Activated CD4-positive, alpha-beta T cell treated with anti-CD3 and anti-CD28 coated beads, Interleukin-2, amount 10 ng/mL, durations not matched to agents 7 days and 5 days (primary cell): ENCODE measurements at places on chromosomes 11 and 22. TPM values are rescaled to one million over a fixed set of nuclear protein-coding genes. Genes with fewer than 3 reads are reported as not detected.

SCGB1A1 gene
- total RNA-seq = not detected

DNA sequence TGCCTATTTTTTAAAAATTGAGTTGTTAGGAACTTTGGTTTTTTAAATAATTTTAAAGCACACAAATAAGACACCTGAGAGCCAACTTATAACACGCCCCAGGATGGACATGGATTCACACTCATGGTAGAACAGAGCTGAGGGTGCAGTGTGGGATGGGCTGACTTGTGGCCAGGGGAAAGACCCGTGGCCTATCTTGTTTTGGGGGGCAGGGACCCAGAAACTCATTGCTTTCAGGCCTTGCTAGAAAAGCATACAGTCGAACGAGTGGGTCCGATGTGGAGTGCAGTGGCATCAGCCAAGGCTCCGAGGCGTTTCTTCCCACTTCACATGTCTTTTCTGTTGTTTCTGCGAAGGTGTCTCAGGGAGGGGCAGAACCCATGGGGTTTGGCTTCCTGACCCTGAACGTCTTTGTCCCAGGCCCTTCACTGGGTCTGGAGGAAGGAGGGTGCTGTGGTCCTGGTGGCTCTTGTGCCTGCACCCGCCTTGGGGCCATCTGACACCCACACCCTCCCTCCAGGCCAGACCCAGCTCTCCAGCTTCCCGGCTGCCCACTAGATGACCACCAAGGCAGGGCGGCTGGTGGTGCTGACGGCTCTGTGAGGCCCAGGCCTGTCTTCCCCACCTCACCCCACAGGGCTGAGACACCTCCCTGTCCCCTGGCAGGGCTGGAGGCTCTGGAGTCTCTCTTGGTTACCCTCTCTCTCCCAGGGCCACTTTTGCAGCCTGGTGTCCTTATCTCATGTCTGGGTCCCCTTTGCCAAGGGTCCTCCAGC lies 120.8 kb downstream of the KCNQ1 start:
- DNase-seq = no peak

- no peak for DNase-seq
These were observed 534.3 kb downstream of the ETS1 start for GRCh38 chr11:128052912-128053641.

DNA sequence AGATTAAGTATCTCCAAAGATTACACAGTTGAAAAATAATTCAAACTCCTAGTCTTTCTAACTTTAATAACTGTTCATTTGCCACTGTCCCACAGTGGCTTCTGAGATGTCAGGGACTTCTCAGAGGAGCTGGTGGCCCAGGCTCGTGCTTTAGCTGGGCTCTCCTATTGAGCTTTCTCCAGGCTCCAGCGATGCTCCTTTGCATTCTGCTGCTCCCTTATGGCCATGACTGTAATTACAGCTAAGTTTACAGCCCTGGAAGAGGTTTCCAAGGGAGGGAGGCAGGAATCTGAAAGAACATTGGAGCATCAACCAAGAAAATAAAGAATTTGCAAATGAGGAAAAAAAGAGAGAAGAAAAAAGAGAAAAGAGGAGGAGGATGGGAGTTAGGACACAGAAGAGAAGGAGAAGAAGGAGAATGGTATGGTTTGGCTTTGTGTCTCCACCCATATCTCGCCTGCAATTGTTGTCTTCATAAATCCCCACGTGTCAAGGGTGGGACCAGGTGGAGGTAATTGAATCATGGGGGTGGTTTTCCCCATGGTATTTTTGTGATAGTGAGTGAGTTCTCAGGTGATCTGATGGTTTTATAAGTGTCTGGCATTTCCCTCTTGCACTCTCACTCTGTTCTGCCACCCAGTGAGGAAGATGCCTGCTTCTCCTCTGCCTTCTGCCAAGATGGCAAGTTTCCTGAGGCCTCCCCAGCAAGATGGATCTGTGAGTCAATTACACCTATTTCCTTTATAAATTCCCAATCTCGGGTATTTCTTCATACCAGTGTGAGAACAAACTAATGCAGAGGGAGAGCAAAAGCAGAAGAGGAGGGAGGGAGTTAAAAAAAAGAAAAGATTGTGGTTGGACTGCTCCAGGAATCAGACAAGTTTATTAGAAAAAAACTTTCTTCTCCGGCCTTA lies 857.0 kb downstream of the KCNA4 start:
- peak; percentile 6 for DNase-seq

DNA sequence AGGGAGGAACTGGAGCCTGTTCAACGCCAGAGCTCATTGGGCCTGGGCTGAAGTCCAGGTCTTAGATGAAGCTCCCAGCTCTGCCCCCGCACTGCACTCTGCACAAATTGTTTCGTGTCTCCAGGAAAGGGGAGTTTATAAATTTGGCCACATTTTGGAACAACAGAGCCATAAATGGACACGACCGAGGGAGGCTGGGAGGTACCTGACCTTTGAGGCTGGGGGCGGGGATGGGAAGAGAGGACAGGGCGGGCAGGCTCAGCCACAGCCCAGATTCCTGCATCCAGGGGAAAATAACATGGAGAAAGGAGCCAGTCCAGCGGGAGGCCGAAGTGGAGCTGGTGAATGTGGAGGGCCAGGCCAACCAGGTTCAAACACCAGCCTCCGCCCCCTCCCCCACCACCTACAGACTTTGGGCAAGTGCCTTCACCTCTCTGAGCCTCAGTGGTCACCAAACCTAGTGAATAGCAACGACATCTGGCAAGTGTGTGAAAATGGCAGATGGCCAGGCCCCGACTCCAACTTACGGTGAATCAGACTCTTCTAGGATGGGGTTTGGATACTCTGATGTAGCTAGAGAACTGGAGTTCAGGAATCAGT lies 36.8 kb upstream of the SMTN start:
- DNase-seq = no peak

- no peak for DNase-seq
These were observed 22.0 kb upstream of the CTSC start for GRCh38 chr11:88359541-88359940.

DNA sequence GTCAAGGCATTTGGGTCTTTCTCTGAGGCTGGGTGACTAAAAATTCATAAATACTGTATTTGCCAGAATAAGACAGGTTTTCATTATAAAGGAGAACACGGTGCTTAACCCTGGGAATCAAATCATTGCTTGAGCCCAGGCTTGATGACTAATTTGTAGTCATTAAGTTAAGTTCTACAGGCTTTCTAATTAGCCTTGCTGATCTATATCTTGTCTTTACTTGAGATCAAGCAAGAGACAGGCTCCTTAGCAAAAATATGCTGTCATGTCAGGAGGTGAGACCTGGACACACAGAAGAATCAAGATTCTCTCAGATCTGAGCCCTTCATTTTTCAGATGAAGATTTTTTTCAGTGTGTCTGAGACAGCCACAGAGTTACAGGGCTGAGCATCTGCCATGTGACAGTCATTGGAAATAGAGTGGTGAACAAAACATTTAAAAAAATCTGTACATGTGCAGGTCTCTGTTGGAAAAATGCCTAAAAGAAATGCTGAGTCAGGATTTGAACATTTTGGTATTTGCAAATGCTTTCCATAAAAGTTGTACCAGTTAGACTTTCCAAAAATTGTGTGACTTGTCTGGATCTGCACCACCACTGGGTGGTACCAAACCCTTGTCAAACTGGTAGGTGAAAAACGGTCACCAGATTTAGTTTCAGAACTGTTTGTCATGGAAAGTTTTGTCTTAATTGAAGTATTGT lies 14.6 kb downstream of the ACAT1 start:
- peak; percentile 32 for DNase-seq

PGA5 gene
- not detected for total RNA-seq

DNA sequence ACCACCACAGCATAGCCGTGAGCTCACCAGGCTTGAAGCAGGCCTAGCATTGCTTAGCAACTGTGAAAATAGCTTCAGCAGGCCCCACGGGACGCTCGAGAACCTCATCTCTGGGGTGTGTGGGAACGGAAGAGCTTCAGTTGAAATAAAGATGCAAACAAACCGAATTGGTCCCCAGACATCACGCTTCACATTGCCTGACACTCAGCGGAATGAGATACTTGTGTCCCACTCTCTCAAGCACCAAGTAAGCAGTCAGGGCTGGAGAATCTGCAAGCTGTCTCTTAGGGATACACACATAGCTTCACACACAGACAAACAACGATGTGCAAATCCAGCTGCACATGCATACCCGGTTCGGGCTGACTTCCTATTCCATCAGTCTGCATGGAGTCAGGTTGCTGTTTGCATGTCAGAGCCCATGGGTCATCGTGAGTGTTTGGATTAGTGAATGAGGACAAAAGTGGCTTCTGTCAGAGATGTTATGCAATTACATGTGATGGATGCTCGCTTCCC lies 205.7 kb downstream of the SNX19 start:
- DNase-seq = no peak

CFAP300 gene
- not detected for total RNA-seq

GRCh38 chr11:108025387-108026080 lies 16.8 kb downstream of the CUL5 start:
- DNase-seq = no peak

KIRREL3 gene
- total RNA-seq = not detected

DNA sequence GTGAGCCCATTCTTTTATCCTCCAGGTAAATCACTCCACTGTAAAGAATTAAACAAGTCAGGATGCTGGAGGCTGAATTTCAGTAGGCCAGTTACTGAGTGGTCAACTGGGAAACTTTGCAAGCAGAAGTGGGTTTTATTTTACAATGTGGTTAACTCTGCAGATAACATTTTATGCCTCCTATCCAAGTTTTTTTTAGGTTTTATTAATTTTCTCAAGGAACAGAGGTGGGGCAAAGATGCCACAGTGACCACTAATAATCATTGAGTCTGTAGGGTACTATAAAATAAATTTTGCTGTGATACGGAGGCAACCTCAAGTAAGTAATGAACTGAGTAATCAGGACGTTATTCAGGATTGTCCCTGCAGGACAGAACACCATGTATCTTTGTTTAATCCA lies 599.9 kb downstream of the METTL15 start:
- no peak for DNase-seq

PTPRCAP gene
- 328 TPM for total RNA-seq

- DNase-seq = no peak
These were observed 901.0 kb downstream of the BRD1 start for GRCh38 chr22:48926643-48927042.

GRCh38 chr11:118002541-118003423 lies 16.6 kb downstream of the IL10RA start:
- DNase-seq = peak; percentile 60

DNA sequence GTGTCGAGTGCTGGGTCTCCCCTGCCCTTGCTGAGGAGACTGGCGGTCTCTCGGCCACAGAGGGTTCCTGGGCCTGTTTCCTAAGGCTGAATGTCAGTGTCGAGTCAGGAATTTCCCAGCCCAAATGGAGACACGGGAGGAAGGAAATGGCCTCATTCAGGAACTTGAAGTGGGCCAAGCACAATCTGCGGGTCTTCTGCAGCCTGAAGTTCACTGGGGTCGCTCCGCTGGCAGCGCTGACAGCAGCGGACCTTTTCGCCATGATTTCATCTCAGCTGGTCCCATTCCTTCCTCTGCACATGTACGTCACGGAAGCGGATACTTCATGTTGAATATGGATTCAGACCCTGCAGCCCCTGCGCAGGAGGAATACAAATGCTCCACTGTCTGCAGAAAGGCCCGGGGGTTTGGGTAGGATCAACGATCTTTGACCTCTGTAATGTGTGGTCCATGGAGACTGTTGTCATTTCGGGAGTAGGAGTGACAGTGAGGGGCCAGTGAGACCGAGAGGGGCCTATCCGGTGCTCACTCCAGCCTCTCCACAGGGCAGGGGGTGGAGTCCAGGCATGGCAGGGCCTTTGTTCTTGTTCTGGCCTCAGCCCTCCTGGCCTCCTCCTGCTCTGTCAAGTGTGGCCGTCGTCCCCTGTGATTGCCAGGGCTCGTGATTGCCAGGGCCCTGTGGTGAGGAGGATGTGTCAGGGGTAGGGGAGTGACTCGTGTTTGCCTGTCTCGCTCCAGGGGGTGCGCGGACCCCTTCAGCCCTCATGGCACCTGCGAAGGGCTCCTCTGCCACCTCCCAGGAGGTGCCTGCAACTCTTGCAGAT lies 402.3 kb downstream of the TBC1D22A start:
- no peak for DNase-seq

GRCh38 chr11:61121192-61121831 lies 19.0 kb downstream of the CD5 start:
- DNase-seq = no peak

GRCh38 chr11:106271686-106272085 lies 194.2 kb downstream of the AASDHPPT start:
- no peak for DNase-seq
